DMS153 (cell line): ENCODE measurements at places on chromosomes 2 and 18.

DNA sequence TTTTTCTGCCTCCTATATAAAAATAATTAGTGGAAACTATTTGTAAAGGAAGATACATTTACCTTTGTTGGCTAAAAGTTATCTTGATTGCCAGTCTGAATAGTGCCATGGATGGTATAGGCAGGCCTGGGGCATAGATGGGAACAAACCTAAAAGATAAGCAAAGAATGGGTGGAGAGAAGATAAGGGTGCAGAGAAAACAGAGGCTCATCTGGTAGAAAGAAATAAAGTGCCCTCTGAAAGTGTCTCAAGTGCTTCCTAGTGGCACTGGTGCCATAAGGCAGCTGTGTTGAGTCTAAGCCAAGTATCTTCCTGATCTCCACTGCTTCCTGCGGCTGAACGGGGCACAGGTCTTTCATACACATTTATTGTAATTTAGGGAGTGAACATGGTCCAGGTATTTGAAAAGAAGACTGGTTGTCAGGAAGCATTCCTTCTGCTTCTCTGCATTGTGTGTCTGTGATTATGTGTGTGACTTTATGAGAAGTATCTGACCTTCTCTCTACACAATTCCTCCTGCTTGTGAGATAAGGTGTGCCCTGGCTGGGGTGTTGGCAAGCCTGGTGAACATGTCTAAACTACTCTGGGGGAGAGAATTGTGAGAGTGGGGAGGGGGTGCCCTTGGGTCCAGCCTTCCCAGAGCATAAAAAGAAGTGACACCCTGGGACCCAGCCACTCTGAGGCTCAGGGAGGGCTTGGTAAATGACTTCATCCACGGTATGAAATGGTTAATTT is 280.5 kb downstream of the CAMKMT start:
- DNase-seq, result no peak

DNA sequence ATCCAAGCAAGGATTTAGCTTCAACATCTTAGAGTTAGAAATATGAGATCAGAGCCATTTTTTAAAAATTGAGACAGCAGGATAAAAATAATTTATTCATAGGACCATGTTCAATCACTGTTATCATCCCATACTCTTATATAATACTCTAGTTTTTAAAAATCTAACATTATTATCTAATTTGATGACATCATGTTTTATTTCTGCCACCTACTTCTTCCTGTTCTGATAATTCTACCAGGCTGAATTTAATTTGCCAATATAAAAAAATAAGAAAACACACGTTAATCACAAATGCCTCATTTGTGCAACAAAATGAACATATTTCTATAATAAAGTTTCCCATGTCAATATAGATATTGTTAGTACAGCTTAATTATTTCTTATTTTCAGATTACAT is 621.7 kb downstream of the KCNJ3 start:
- no peak for DNase-seq

GRCh38 chr2:170122883-170123547 is 54.9 kb upstream of the MYO3B start:
- peak; percentile 18 for DNase-seq

GRCh38 chr2:121534007-121534406 is 3.3 kb downstream of the RNU4ATAC start:
- no peak for DNase-seq

- DNase-seq, result no peak
Measured at GRCh38 chr2:58032016-58032763, 14.4 kb upstream of the VRK2 start.

DNA sequence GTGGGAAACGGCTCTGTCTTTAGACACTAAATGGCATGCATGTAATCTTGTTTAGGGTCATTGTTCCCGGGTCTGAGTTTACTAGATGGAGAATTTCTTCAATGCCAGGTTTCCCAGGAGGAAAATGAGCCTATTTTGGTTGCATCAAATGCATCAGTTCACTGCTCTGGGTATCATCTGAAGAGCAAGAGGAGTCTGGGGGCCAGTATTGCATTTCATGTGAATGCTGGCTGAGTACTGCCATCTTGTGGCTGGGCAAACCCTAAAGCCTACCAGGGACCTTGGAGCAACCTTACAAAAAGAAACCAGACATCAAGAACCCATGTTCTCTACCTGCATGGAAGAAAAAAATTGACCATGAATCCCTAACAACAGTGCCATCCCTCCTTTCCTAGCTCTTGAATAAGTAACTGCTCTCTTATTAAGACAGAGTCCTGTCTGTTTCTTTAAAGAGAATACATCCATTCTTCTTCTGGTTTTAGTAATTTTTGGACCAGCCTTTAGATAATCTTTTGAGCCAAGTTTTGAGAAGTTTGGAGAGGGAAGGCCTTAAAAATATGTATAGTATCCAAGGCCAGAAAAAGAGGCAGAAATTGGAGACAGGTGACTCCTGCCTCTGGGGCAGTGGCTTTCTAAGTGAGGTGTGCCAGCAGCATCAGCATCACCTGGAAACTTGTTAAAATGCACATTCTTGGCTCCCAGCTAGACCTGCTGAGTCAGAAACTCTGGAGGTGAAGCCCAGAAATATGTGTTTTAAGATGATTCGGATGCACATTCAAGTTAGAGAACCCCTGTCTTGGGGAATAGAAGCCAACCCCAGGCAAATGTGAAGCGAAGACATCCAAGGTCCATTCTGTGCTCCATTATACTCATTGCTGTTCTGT is 261.0 kb upstream of the CXCR4 start:
- peak; percentile 39 for DNase-seq

DNA sequence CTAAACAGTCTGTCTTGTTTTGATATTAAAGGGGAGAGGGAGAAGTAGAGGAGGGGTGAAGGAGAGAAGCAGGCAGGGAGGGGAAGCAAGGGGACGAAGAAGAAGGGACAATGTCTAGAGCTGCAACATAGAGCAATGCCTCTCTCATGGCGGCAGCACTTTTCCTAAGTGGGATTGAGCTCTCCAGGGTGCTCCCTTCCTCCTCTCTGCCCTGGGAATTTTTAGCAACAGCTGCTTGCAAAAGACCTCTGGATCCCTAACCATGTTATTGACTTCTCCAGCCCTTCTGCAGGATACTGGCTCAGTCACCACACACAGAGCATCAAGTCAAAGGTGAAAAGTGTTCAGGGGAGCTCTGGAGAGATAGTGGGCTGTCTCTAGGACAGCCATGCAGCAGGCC is 734.9 kb downstream of the EPHA4 start:
- no peak for DNase-seq

GRCh38 chr18:27728659-27729058 is 448.3 kb downstream of the CDH2 start:
- no peak for DNase-seq

- no peak for DNase-seq
Measured at GRCh38 chr2:187483537-187483936, 35.5 kb upstream of the CALCRL start.

DNA sequence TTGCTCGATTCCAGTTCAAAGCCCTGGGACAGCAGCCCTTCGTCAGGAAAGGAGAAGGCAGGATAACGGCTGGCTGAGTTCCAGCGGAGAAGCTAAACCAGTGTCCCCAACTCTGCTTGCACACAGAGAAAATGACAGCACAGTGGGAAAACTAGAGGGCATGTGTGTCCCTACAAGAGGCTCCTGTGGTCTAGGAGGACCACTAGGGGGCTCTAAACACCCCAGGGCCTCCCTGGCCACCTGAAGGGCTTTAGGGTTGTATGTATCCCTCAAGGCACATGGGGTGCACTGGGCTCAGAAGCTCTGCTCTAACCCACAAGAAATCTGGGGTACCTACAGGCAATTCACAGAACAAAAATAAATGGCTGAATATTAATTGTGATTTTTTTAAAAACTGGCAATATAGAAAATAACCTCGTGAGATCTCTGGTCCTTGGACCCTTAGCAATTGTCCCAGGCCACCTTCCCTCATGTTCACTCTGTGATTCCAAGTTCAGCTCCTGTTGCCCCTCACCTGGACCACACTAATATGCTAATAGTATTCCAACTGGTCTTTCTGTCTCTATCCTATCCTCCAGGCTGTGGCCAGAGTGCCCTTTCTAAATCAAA is 17.5 kb downstream of the STAT1 start:
- DNase-seq, result no peak

GRCh38 chr18:44709307-44710126 is 28.8 kb downstream of the SETBP1 start:
- no peak for DNase-seq

- DNase-seq, result no peak
Measured at GRCh38 chr2:85091838-85092237, 41.4 kb upstream of the TCF7L1 start.

GRCh38 chr2:96953611-96953978 is 32.8 kb downstream of the FAM178B start:
- DNase-seq, result no peak

GRCh38 chr2:16622399-16622968 is 43.1 kb downstream of the CYRIA start:
- no peak for DNase-seq

- peak; percentile 10 for DNase-seq
Measured at GRCh38 chr2:191030521-191031154, 16.7 kb upstream of the STAT1 start.

- DNase-seq, result no peak
Measured at GRCh38 chr18:77905449-77906055, 655.9 kb downstream of the GALR1 start.

- no peak for DNase-seq
Measured at GRCh38 chr2:45683292-45683691, 31.8 kb downstream of the PRKCE start.

DNA sequence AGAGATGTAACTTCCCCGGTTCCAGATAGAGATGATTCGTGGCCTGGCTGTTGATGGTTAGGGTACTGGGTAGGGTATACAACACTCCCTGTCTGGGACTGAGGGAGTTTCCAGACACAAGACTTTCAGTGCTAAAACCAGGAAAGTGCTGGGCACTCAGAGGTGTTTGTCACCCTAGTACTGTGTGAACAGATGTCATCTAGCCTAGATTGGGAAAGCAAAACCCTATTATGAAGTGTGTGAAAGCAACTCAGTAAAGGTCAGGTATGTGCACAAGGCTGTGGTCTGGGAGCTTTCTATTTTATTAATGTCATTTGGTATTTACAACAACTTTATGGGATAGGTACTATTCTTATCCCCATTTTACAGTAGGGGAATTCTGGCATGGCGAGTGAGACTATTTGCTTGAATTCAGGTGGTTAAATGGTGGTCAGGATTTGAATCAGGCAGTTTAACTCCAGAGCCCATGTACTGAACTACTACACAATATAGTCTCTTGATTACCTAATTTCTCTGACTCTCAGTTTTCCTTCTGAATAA is 2.6 kb downstream of the BZW1 start:
- DNase-seq, result no peak
